ENCODE measurements at places on chromosomes 7 and 10.

GRCh38 chr7:112161253-112162141, 44.7 kb downstream of the DOCK4 start:
- DNase-seq: no peak

DNA sequence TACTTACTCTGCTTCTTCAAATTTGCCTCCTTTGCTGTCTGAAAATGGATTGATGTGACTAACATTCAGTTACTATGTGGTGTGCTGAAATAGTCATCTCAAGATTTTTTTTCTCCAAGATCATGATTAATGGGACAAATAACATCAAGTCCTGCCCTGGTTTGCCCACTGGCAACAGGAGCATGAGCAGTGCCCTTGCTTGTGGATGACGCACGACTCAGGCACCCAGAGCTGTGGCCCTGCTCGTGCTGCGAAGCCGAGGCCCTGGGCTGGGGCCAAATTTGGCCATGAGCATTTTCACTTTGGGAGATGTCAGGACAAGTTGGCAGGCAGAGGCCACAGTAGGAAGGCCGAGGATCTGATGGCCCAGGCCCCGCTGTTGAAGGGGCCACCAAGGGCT, 239.8 kb upstream of the IGFBP3 start:
- no peak for DNase-seq

GRCh38 chr7:140197218-140197890, 20.6 kb upstream of the KDM7A start:
- DNase-seq: no peak

DNA sequence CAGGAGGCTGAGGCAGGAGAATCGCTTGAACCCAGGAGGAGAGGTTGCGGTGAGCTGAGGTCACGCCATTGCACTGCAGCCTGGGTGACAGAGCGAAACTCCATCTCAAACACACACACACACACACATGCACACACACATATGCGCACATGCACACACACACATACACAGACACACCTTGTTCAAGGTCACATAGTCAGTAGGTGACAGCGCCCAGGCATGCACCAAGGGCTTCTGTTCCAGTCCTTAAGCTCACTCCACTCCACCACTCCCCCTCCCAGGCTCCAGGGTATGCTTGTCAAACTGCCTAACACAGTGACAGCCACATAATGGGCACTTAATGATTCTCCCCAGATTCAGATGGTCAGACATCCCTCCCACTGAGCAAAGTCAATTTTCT, 37.0 kb downstream of the KCNMA1 start:
- DNase-seq: no peak

DNA sequence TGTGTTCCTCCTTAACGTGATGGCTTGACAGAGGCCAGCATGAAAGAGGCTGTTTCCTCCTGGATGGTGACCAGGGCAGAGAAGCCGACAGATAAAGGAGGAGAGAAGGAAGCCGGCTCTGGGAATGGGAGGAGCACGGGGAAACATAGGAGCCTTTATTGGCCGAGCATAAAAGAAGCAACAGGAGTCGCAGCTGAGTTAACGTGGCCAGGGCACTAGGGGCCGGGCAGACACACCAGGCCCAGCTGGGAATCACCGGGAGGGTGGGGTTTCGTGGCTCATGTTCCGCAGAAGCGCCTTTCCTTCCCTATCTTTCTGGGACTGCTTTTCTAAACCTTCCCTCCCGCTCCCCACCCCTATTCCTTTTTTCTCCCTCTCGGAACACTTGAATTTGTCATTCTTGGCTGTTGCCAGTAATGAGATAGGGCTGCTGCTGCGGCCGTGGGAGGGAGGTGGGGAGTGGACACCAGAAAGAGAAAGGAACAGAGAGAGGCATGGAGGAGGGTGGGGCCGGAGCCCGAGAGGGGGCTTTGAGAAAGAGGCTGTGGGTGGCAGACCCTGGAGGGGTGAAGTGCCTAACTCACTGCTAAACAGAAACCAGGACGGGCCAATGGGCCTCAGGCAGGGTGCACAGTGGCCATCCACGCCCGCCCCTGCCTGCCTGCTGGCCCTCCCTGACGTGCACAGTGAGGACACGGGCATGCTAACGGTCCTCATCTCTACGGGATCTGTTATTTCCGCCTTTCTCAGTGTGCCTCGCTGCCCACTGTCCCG, 65.2 kb downstream of the COL13A1 start:
- no peak for DNase-seq

DNA sequence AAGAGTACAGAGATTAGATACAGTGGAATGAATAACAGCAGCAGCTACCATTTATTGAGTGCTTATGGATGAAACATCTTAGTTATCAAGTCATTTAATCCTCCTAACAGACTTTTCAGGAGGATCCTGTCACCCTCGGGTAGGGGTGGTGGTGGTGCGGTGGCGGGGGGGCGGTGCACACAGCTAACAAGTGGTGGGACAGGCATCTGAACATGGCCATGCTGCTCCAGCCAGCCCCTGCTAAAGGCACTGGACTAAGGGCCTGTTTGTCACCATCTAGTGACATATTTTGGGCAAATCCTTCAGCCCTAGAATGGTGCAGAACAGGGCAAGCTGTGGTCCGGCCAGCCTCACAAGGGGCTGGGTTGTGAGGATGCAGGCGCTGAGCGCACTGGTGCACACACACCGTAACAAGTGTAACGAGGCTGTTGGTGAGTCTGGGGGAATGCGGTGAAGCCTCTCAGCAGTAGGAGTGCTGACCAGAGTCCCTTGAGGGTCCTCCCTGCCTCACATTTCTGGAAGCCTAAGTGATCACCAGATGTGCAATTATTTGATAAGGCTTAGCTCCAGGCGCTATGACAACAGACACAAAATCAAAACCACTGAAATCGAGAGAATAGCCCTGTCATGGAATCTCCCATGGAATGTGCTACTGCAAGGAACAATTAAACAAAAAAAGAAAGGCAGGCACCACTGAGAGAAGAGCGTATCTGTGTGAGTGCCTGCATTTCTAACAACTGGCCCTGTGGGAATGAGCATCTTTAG, 102.2 kb downstream of the RNF216 start:
- no peak for DNase-seq

- no peak for DNase-seq
Measured at GRCh38 chr7:121761399-121761798, 111.6 kb upstream of the PTPRZ1 start.

DNA sequence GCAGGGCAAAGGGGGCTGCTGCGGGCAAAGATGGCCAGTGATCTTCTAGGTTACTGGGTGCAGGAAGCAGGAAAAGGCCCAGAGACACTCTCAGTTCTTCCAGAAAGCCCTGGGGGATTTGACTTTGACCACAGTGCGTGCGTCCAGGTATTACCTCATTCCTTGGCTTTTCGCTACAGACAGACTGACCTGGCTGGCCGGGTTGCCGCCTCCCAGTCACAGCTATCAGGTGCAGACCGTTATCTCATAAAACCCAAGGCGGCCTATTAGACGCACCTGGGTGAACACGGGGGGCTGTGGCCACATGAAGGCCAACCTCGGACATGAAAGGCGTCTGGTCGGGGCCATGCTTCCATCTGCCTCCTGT, 80.3 kb downstream of the FOXL3 start:
- DNase-seq: no peak

DNA sequence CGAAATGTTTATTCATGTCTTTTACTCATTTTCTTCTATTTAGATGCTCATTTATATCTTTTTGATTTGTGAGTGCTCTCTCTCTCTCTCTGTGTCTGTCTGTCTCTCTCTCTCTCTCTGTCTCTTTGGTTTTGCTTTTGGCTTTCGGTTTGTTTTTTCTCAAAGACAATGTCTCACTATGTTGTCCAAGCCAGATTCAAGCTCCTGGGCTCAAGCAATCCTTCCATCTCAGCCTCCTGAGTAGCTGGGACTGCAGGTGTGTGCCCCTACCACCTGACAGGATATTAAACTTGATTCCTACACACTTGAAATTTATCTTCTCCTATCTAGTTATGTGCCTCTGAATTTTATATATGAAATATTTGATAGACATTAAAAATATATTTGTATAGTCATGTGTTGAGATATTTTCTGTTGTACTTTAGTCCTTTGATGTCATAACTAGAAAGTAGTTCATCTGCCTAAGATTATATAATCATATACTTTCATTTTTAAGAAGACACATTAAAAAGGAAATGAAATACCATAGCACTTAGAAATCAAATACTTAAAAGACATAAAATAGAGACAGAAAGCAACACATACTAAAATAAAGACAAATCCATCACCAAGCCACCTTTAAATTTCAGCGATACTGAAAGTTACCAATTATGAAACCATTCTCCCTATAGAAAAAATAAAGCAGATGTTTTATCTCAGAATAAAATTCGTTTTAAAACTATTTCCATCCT, 68.1 kb upstream of the SFMBT2 start:
- no peak for DNase-seq
